Stimulated activated CD4-positive, alpha-beta T cell treated with anti-CD3 and anti-CD28 coated beads, Interleukin-1b, Interleukin-23, amount 100 ng/mL, for 1 hour (primary cell): ENCODE measurements at places on chromosomes 7 and 10.
A peak's percentile ranks its signal among the peaks of the same experiment; 100 is the strongest.

- DNase-seq: no peak
These were observed 237.8 kb downstream of the KIAA1217 start for GRCh38 chr10:24446739-24447138.

DNA sequence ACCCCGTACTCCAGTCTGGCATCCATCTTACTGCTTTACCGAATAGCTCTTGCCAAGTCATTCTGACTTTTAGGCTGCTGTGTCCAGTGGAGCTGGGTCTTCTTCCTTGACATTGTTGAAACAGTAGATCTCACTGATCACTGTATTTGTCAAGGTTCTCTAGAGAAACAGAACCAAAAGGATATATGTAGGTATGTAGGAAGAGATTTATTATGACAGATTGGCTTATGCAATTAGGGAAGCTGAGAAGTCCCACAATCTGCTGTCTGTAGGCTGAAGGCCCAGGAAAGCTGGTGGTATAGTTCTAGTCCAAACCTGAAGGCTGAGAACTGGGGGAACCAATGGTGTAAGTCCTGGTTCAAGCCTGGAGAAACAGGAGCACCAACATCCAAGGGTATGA is 12.1 kb upstream of the PRRT4 start:
- DNase-seq: no peak

- no peak for DNase-seq
These were observed 17.6 kb downstream of the SLC29A3 start for GRCh38 chr10:71336632-71337031.

DNA sequence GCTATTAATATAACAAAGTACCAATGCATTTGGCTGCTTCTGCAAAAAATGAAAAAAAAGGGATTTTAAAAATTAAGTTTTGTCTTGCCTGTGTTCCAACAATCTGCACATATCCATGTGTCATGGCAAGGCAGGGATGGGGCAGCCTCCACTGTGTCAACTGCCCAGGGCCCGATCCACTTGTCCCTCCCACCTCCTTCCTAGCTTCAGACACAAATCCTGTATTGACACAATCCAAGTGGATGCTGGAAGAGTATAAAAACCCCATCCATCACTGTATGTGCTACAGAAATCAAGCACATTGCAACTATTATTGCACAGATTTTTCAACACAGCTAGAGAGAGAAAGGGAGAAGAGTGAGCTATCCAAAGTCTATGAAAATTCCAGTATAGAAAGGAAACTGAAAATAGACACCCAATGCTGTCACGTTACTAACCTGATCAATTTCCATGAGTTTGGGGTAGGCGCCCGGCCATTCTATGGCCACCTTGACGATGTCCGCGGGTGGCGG is 106.4 kb downstream of the ELMO1 start:
- no peak for DNase-seq

DNA sequence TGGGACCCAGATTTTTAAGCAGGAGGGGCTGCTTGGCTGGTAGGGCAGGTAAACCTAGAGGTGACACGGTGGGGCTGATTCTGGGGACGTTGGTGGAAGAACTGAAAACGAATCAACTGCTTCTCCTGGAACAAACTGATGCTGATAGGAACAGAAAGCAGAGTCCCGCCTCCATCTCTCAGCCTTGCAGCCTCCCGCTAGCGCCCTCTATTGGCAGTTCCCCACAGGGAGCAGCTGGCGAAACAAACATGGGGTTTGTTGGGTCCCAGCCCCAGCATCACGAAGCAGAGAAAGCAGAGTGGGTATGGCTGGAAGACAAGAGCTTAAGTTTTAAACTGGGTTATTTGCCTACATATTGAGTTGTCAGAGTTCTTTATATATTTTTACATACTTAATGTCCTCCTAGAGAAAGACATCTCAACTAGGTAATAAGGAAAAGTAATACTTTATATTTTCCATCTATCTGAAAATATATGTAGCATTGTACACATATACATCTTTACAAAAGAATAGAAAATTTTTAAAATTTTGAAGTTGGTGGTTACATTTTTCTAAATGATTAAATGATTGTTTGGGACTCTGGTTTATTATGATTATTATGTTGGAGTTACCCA is 42.3 kb upstream of the FOXI2 start:
- DNase-seq: peak; percentile 1

DNA sequence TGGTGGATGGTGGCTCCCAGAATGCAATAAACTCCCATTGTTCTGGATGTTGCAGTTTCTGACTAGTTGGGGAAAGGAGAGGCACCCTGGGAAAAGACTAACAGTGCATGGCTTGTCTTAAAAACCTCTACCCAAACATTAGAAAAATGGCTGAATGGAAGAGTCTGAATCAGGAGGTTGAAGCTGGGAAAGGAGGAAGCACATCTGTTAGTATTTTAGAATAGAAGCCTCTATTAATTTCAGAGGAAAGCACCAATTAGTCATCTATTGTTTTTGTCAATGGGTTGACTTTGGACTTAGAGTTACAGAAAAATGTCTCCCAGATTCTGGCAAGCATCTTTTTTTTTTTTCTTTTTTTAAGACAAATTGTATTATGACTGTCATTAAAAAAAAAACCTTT is 56.1 kb upstream of the ELMO1 start:
- DNase-seq: no peak

DNA sequence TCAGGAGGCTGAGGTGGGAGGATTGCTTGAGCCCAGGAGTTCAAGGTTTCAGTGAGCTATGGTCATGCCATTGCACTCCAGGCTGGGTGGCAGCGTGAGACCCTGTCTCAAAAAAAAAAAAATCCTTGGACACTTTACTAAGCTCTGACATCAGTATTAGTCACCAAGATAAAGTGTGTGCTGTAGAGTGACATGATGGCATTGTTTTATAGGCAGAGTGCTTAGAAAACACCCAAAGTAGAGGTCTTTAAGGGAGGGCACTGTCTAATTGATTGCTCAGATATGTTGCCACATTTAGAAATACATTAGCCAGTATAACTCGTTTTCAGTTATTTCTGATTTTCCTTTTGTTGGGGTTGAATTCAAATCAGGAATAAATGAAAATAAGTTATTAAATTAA is 235.9 kb downstream of the REEP3 start:
- no peak for DNase-seq

- DNase-seq: no peak
These were observed 369.5 kb downstream of the SORCS3 start for GRCh38 chr10:105010411-105011121.

DNA sequence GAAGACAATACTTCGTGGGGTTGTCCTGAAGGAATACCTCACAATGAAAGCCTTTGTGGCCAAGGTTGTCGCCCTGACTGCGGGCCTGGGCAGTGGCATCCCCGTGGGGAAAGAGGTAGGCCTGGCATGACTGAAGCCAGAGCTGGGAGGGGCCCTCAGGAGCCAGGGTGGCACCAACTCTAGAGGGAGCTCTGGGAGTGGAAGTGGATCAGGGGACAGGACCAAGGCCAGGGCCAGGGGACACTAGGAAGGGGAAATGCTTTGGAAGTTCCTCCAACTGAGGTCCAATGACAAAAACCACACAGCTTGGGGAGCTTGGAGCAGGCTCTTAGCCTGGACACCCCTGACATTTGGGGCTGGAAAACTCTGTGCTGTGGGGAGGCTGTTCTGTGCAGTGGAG is 5.8 kb downstream of the CLCN1 start:
- no peak for DNase-seq

GRCh38 chr7:95526128-95526738 is 40.5 kb downstream of the ASB4 start:
- DNase-seq: no peak

- no peak for DNase-seq
These were observed 72.3 kb downstream of the ELMO1 start for GRCh38 chr7:37376386-37376785.

- DNase-seq: no peak
These were observed 154.5 kb downstream of the SGMS1 start for GRCh38 chr10:50469288-50469687.

DNA sequence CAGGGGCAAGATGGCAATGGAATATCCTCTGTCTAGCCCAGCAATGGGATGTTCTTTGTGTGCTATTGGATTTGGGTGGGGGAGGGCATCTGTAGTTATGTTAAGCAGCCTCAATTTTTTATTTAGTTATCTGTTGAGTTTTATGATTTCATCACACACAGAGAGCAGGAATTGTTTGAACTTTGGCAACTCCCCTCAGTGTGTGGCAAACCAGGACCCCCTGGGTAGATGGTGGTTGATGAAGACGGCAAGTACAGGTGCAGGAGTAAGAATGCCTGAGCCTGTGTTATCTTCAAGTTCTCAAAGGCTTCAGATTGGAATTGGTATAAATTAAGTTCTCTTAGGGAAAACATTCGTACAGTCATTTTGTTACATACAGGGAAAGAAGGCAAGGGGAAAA is 142.4 kb upstream of the SAMD8 start:
- no peak for DNase-seq

DNA sequence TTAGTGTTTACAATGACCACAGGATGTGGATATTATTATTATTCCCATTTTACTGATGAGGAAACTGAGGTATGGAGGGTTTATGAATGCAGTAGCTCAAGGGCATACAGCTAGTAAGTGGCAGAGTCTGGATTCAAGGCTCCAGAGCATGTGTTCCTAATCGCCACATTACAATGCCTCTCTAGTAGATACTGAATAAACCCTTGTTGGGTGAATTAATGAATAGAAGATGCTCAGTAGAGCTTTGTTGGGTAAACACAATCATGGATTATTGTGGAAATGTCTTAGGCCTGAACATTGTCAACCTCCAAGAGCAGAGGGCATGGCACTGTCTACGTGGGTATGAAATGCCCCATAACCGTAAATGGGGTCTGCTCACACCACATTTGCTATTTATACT is 545.3 kb downstream of the LRMDA start:
- no peak for DNase-seq

- no peak for DNase-seq
These were observed 206.4 kb upstream of the LRRTM3 start for GRCh38 chr10:66719483-66719882.

DNA sequence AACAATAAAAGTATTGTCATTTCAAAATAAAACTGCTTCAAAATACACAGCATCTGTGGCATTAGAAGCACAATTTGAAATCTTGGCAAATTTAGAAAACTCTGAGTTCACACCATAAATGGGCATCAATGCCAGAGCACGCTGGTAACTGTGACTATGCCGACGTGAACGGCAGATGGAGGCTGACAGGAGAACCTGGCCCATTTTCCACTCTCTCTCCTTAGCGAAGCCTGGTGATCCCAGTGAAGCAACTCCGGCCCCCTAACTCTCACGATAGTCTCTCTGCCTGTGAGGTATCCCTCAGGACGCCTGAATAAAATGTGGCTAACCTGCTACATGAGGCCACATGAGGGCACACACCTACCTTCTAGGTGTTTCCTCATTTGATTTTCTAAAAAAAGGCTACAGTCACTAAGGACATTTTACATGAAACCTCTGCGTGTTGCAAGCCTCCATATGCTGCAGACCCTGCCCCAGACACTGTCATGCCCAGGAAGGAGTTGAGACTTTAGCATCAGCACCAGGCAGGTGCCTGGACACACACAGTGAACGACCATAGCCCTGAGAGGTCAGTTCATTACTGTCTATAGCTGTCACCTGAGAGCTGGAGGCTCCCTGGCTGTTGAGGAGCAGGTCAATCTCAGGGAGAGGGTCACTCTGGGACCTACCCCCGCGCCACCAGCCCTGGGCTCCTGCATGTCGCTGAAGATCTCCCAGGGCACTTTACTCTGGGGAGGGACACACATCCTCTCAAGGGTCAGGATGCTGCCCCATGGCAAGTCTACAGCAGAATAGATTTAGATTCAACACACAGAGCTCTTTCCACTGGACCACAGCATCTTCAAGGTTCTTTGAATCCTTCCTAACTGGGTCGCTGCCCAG is 62.9 kb upstream of the CAMK2B start:
- DNase-seq: no peak

DNA sequence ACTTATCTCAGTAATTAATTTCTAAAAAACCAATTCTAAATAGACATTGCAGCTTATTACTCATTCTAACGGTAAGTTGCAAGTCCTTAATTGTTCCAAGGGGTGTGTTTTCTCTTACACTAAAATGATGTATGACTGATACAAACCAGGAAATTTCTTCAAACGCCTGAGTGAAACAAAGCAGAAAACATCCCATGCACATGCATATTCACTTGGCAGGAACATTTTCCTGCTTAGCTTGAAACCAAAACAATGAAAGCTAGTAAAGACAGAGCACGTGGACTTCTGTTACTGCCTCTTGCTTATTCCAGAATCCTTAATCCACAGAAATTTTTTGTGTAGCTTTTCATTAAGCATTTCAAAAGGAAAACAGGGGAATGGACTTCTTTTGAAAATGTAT is 187.7 kb downstream of the MTERF1 start:
- DNase-seq: no peak

GRCh38 chr7:148334959-148335577 is 255.5 kb upstream of the C7orf33 start:
- no peak for DNase-seq

- DNase-seq: no peak
These were observed 114.6 kb upstream of the AGK start for GRCh38 chr7:141436575-141437075.

GRCh38 chr7:91297939-91298338 is 33.7 kb downstream of the FZD1 start:
- no peak for DNase-seq

DNA sequence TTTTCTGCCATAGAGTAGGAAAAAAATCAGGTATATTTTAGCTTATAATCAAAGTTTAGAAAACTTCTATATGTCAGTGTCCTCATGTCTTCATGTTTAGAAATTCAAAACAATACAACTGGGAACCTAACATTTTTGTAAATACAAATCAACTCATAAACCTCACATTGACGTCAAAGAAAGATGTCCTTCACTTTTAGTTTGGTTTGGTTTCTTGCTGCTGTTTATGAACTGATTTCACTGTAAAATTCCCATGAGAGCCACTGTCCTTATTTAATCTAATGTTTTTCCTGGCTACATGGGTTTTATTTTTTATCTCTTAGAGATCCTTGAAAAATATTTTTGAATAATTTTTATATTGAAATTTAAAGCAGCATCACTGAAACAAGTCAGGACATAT is 208.4 kb downstream of the DYNC1I1 start:
- no peak for DNase-seq

GRCh38 chr7:31705377-31705776 is 18.4 kb downstream of the PPP1R17 start:
- no peak for DNase-seq

GRCh38 chr7:13879143-13879542 is 110.3 kb downstream of the ETV1 start:
- DNase-seq: no peak

GRCh38 chr7:46478046-46478445 is 557.0 kb upstream of the IGFBP3 start:
- no peak for DNase-seq

DNA sequence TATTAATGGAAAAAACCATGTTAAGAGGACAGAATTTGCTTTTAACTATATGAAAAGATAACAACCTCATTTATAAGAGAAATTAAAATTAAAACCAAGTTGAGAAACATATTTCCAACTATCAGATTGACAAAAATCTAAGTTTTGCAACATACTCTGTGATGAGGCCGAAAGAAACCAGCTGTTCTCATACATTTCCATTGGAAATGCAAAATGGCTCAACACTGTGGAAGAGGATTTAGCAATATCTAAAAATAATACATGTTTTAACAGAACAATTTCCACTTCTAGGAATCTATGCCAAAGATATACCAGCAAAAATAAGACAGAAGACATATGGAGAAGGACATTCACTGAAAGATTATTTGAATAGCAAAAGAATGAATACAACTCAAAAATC is 268.8 kb downstream of the DYNC1I1 start:
- no peak for DNase-seq

- DNase-seq: no peak
These were observed 12.8 kb upstream of the HK1 start for GRCh38 chr10:69265521-69265920.
